ENCODE measurements at places on chromosomes 11 and 22. TPM values are rescaled to one million over a fixed set of nuclear protein-coding genes. Genes with fewer than 3 reads are reported as not detected.
A peak's percentile ranks its signal among the peaks of the same experiment; 100 is the strongest.

The KDELR3 gene
- total RNA-seq: 0.13 TPM

GRCh38 chr22:39913886-39914285 is 13.0 kb downstream of the GRAP2 start:
- H3K27me3 ChIP-seq: no peaks in the 10 kb centered on the region
- H3K36me3 ChIP-seq: no peaks in the 10 kb centered on the region
- no peak overlapping the region for H3K27ac ChIP-seq

The MYEOV gene
- total RNA-seq: 0.89 TPM

GRCh38 chr11:46436113-46436512 is 44.5 kb upstream of the CHRM4 start:
- no peak for DNase-seq
- H3K36me3 ChIP-seq: peaks cover 23% of the 10 kb centered on the region
- H3K27ac ChIP-seq: no peak overlapping the region
- no peaks in the 10 kb centered on the region for H3K4me1 ChIP-seq
- H3K27me3 ChIP-seq: no peaks in the 10 kb centered on the region

The OR2D2 gene
- not detected for total RNA-seq

DNA sequence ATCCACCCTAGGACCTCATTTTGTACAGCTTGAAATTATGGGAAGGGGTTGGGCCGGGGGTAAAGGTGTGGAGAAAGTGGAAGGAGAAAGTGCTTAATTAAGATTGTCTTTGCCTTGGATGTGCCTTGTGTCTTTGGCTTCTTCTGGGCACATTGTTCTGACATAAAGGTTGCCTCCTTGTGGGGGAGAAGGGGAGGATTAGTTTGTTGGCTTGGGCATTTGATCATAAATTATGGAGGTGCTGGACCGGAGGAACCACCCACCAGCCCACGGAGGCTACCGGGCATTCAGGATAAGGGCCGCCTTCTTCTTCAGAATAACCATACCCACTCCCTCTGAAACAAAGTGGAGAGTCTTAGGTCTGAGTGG is 1.3 kb downstream of the PAFAH1B2 start:
- no peaks in the 10 kb centered on the region for H3K27me3 ChIP-seq
- H3K4me3 ChIP-seq: peak overlapping the region; percentile 98
- no peak for DNase-seq
- H3K27ac ChIP-seq: peak overlapping the region; percentile 80
- peaks cover 31% of the 10 kb centered on the region for H3K4me1 ChIP-seq
- H3K36me3 ChIP-seq: no peaks in the 10 kb centered on the region

The FGF3 gene
- not detected for total RNA-seq

- DNase-seq: no peak
- no peaks in the 10 kb centered on the region for H3K36me3 ChIP-seq
- H3K27ac ChIP-seq: no peak overlapping the region
These were observed 1507.5 kb downstream of the BRD1 start for GRCh38 chr22:48320048-48320682.

GRCh38 chr11:65498977-65499712 is at the start of gene MALAT1:
Gene MALAT1 (plus strand): TSS chr11:65499045.
- peaks cover 42% of the 10 kb centered on the region for H3K36me3 ChIP-seq
- H3K27ac ChIP-seq: peak within 1 kb of the TSS; percentile 95

- no peak for DNase-seq
- no peak overlapping the region for H3K27ac ChIP-seq
- H3K27me3 ChIP-seq: no peaks in the 10 kb centered on the region
- no peaks in the 10 kb centered on the region for H3K36me3 ChIP-seq
- peaks cover 5% of the 10 kb centered on the region for H3K4me1 ChIP-seq
These were observed 5.7 kb downstream of the CLTCL1 start for GRCh38 chr22:19285831-19286230.

GRCh38 chr11:82975882-82976281 is 74.3 kb downstream of the DDIAS start:
- no peaks in the 10 kb centered on the region for H3K27me3 ChIP-seq
- DNase-seq: no peak
- no peak overlapping the region for H3K4me3 ChIP-seq
- H3K27ac ChIP-seq: no peak overlapping the region
- H3K36me3 ChIP-seq: no peaks in the 10 kb centered on the region

The CNTF gene
- 2.9 TPM for total RNA-seq

The ART1 gene
- not detected for total RNA-seq

The RGL4 gene
- 3.2 TPM for total RNA-seq

DNA sequence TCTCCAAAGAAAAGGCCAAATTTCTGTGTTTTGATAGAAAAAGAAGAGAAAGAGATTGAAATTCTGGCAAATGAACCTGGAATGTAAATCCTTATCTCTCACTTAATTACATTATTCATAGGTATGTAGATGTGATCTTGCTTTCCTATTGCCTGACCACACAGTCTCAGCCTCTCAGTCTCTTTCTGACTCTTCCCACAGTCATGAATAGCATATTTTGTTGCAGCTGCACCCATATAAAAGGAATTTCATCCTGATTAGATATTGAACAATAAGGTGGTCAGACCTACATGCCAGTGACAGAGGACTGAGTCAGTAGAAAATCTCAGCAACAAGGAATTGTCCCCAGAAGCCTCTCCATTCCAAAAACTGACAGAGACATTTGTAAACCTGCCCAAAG is 62.9 kb upstream of the LRRC4C start:
- no peak for DNase-seq
- H3K27ac ChIP-seq: no peak overlapping the region
- no peaks in the 10 kb centered on the region for H3K4me1 ChIP-seq

- H3K27me3 ChIP-seq: no peaks in the 10 kb centered on the region
- H3K36me3 ChIP-seq: no peaks in the 10 kb centered on the region
- H3K4me3 ChIP-seq: no peak overlapping the region
- H3K27ac ChIP-seq: no peak overlapping the region
These were observed 45.8 kb downstream of the HEPHL1 start for GRCh38 chr11:94066901-94067429.

The SLC22A12 gene
- total RNA-seq: not detected

- H3K36me3 ChIP-seq: peaks cover 4% of the 10 kb centered on the region
- no peak overlapping the region for H3K4me3 ChIP-seq
- no peaks in the 10 kb centered on the region for H3K27me3 ChIP-seq
- no peaks in the 10 kb centered on the region for H3K4me1 ChIP-seq
- no peak overlapping the region for H3K27ac ChIP-seq
These were observed 31.0 kb upstream of the PPP2R1B start for GRCh38 chr11:111797145-111797581.

GRCh38 chr11:112651386-112651785 is 309.8 kb upstream of the NCAM1 start:
- no peak for DNase-seq
- no peak overlapping the region for H3K27ac ChIP-seq
- H3K4me1 ChIP-seq: no peaks in the 10 kb centered on the region
- H3K27me3 ChIP-seq: no peaks in the 10 kb centered on the region
- no peak overlapping the region for H3K4me3 ChIP-seq
- no peaks in the 10 kb centered on the region for H3K36me3 ChIP-seq

- H3K4me1 ChIP-seq: no peaks in the 10 kb centered on the region
- H3K36me3 ChIP-seq: no peaks in the 10 kb centered on the region
- H3K27ac ChIP-seq: no peak overlapping the region
- DNase-seq: no peak
These were observed 10.2 kb downstream of the FIBIN start for GRCh38 chr11:27004103-27004502.

GRCh38 chr11:132405728-132406127 is 1035.3 kb downstream of the NTM start:
- no peak for DNase-seq
- no peaks in the 10 kb centered on the region for H3K4me1 ChIP-seq
- H3K4me3 ChIP-seq: no peak overlapping the region

DNA sequence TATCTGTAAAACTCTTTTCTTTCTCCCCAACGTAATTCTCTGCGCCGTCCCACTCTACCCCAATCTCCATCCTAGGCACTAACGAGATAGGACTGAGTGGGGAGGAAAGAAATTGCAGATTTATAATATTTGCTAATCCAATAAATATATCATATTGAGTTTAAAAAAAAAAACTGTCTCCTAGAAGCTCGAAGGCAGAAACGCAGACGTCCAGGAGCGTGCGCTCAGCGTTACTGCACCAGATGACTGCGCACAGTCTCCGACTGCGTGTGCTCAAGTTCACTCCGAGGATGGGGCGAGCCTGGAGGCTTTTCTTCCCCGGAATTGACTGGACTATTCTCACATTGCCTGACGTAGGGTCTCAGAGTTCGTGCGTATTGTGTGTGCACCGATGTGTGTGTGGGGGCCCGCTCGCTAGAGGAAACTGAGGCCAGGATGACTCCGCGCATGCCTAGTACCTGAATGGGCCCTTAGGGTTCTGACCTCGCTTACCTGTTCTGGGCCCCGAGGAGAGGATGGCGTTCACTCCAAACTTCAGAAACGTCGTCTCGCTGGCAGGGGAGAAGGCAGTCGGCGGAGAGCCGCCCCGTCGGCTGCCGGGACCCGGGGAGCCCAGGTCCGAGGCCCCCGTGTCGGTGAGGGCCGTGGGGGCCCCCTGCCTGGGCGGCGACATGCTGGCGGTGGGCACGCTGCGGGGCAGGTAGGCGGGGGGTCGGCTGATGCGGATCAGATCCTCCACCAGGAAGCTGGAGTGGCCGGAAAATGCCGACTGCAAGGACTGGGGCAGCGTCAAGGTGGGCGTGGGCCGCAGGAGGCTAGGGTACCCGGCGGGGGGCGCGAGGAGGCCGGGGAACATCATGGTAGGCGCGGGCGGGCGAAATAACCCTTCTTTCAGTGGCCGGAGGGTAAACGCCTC is 551 bp downstream of the DBX1 start:
- H3K27ac ChIP-seq: no peak overlapping the region
- no peak overlapping the region for H3K4me3 ChIP-seq
- peaks cover 10% of the 10 kb centered on the region for H3K4me1 ChIP-seq
- H3K27me3 ChIP-seq: peaks cover 63% of the 10 kb centered on the region
- H3K36me3 ChIP-seq: no peaks in the 10 kb centered on the region
- no peak for DNase-seq

DNA sequence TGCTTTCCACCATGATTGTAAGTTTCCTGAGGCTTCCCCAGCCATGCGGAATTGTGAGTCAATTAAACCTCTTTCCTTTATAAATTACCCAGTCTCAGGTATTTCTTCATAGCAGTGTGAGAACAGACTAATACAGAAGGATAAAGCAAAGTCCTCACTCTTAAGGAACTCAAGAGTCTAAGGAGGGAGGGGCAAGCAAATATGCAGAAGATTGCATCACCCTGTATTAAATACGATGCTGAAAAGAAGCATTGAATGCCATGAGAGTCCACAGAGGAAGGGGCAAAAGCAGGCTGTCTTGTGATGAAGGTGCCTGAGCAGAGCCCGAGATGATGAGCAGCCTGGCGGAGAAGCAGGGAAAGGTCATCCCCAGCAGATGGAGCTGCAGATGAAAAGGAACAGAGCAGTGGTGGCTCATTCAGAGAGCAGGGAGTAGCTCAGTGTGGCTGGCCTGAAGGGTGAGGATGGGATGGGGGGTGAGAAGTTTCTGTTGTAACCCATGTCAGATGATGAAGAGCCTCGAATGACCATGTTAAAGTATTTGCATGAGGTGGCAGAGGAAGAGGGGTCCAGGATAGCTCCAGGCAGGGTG is 6.3 kb upstream of the IZUMO1R start:
- no peaks in the 10 kb centered on the region for H3K36me3 ChIP-seq
- H3K4me3 ChIP-seq: no peak overlapping the region
- no peak overlapping the region for H3K27ac ChIP-seq
- H3K27me3 ChIP-seq: no peaks in the 10 kb centered on the region

DNA sequence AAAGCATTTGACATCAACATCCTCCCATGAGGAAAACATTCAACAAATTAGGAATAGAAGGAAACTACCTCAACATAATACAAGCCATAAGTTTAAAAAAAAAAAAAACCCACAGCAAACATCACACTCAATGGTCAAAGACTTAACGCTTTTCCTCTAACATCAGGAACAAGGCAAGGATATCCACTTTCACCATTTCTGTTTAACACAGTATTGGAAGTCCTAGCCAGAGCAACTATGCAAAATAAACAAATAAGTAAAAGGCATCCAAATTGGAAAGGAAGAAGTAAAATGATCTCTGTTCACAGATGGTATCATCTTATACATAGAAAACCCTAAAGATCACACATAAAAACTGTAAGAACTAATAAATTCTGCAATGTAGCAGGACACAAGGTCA is 13.1 kb downstream of the FXYD6 start:
- H3K4me1 ChIP-seq: no peaks in the 10 kb centered on the region
- no peaks in the 10 kb centered on the region for H3K36me3 ChIP-seq
- no peak overlapping the region for H3K27ac ChIP-seq
- H3K27me3 ChIP-seq: no peaks in the 10 kb centered on the region

The PARVG gene
- 57.4 TPM for total RNA-seq

- H3K27ac ChIP-seq: no peak overlapping the region
- H3K27me3 ChIP-seq: no peaks in the 10 kb centered on the region
- H3K4me1 ChIP-seq: no peaks in the 10 kb centered on the region
- no peaks in the 10 kb centered on the region for H3K36me3 ChIP-seq
These were observed 268.9 kb downstream of the KIRREL3 start for GRCh38 chr11:126731576-126732142.

- H3K4me3 ChIP-seq: no peak overlapping the region
- H3K36me3 ChIP-seq: no peaks in the 10 kb centered on the region
- DNase-seq: no peak
- H3K27me3 ChIP-seq: no peaks in the 10 kb centered on the region
These were observed 30.0 kb downstream of the KIAA1671 start for GRCh38 chr22:24982301-24983056.

GRCh38 chr22:24875862-24876506 is 70.0 kb downstream of the SGSM1 start:
- no peak overlapping the region for H3K27ac ChIP-seq
- H3K27me3 ChIP-seq: no peaks in the 10 kb centered on the region
- no peak overlapping the region for H3K4me3 ChIP-seq
- H3K36me3 ChIP-seq: no peaks in the 10 kb centered on the region

DNA sequence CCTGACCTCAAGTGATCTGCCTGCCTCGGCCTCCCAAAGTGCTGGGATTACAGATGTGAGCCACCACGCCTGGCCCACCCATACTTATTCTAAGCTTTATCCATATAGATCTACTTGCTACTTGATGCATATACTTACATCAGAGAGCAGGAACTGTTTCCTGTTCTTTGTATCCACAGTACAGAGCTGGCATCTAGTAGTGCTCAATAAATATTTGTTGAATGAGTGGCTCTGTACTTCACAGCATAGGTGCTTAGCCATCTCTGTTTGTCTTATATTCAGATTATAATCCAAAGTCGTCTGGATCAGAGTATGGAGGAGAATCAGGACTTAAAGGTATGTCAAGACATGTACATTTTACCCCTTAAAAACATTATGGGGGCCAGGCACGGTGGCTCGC is 38.6 kb upstream of the DLAT start:
- H3K27me3 ChIP-seq: no peaks in the 10 kb centered on the region
- H3K36me3 ChIP-seq: no peaks in the 10 kb centered on the region
- H3K4me1 ChIP-seq: no peaks in the 10 kb centered on the region
- no peak for DNase-seq
